Effector CD8-positive, alpha-beta T cell (primary cell): ENCODE measurements at places on chromosomes 2 and 18.

DNA sequence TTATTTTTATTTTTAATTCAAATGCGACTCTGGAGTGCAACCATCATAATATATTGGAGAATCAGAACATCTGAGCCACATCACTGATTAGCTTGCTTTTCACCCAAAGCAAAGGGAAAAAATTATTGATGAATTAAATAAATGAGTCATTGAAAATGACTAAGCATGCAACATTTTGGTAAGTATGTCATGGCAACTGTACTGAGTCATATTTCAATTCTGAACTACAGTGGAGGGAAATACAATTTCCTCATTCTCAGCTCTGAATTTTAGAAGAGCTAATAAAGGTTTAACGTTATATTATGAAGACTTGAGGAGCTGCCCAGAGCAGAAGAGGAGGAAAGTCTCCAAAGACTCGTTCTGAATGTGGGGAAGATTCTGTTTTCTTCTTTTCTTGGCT, 89.6 kb upstream of the CCDC68 start:
- DNase-seq = no peak

DNA sequence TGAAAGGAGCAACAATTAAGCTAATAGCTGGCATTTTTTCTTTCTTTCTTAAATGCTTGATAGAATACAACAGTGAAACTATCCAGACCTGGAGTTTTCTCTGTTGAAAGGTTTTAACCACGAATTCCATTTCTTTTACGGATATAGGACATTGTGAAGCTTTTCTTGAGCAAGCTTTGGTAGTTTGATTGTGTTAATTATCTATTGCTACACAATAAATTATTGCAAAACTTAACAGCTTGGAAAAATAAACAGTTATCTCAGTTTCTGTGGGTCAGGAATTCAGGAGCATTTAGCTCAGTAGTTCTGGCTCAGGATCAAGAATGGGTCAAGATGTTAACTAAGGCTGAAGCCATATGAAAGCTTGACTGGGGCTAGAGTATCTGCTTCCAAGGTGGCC, 11.7 kb downstream of the PHOSPHO2 start:
- DNase-seq = no peak

GRCh38 chr2:128299628-128300027, 19.0 kb downstream of the HS6ST1 start:
- no peak for DNase-seq

- no peak for DNase-seq
These were observed 23.9 kb upstream of the THSD7B start for GRCh38 chr2:136741471-136741870.

DNA sequence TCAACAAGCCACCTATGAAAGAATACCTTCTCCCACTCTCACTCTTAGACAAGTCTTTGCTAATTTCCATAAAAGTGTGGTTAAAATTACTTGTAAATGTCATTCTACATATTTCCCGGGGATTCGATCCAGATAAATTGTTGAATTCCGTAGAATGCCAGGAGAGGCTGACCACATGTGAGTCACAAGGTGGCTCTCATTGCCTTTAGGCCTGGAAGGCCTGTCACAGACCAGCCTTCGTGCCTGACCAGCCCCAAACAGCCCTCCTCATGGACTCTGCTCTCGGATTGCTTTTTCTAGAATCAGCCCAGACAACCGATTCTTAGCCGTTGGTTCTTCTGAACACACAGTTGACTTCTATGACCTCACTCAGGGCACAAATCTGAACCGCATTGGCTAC, 86.0 kb downstream of the RTN4 start:
- no peak for DNase-seq

GRCh38 chr18:55220523-55220922, 261.3 kb upstream of the CCDC68 start:
- no peak for DNase-seq

- DNase-seq = no peak
These were observed 157.6 kb downstream of the ARL6IP6 start for GRCh38 chr2:152875701-152876695.

DNA sequence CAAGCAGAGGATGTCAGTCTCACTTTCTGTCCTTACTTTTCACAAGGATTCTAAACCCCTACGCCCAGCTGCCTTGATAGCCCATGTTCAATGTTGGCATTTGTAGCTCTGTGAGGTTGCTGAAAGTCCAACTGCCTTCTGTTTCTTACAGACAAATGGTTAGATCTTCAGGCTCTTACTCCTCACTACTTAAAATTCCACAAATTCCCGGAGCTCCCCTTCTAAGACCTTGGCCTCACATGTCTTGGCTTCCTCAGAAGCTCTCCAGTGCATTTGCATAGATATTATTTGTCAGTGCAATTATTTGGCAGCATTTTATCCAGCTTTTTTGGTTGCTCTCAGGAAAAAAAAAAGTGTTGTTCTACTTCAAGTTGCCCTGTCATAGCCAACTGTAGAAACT, 453.7 kb upstream of the CELF4 start:
- DNase-seq = no peak

DNA sequence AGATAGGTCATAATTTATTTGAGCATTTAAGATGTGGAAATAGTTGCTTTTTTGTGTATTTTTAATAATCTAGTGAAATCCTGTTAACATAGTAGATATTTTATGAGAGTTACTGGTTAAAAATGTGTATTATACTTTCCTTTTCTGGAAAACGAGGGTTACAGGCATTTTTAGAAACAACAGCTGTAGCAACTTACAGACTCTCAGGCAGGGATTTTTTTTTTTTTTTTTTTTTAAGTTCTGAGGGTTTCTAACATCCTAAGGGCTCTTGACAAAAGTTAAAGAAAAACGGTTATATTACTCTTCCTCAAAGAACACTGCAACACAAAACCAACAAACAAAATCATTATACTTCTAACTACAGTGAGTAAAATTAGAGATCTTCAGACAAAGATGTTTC, 205.9 kb downstream of the ACKR3 start:
- no peak for DNase-seq

- DNase-seq = no peak
These were observed 587 bp downstream of the SUMO1 start for GRCh38 chr2:202237787-202238233.

- DNase-seq = no peak
These were observed 1.3 kb downstream of the TMEM163 start for GRCh38 chr2:134717286-134718022.

- DNase-seq = no peak
These were observed 381.6 kb downstream of the DSEL start for GRCh38 chr18:67134911-67135310.

DNA sequence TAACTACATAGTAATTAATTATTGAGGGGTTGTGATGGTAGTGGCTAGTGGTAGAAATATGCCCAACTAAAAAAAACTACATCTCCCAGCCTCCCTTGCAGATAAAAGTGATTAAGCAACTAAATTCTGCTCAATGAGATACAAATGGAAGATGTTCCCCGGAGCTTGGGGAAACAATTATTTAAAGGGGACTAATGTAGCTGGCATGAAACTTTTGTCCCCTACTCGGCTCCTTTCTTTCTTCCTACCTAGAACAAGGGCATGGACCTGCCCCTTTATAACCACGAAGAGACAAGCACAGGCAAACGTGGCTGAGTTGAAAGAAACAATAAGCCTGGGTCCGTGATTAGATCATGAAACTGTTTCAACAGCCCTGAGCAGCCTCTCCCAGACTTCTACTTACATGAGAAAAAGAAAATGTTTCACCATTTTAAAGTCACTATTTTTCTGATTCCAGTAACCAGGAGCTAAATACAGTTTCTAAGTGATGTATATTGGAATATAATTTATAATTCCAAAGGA, 236.9 kb downstream of the SCG2 start:
- DNase-seq = no peak

- no peak for DNase-seq
These were observed 325.5 kb downstream of the AGPS start for GRCh38 chr2:177717831-177718618.

DNA sequence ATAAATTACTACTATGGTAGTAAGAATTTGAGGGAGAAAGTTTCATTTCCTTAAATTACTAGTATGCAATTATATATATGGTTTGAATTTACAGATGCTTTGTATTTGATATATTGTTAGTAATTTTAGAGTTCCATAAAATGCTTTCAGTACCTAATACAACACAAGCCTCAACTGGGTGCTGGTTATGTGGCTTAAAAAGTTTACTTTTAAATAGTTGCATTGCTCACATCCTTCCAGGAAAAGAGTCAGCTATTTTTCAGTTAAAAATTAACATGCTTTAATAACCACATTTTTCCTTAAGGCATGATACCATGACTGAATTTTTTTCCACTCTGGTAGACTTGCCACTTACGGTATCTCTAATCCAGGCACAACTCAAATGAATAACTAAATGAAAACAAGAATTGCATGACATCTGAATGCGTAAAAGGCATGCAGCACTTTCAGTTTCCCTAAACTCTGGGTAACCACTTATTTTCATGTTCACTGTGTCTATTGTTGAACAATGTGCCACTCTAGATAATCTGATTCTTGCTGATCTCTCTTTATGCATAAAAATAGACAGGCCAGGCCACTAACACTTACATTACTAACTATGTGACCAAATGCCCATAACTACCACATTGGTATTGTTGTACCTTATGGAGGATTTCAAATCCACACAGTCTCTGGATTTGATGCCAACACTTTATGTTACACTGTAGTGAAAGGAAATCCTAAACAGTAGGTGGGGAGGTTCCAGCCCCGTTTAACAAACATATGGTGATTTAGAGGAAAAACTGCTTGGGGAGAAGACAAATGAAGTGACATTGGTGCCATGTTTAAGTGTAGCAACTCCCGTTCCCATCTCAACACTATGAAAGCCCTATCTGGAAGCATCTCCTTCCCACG, 35.5 kb upstream of the SLC35F5 start:
- DNase-seq = no peak

DNA sequence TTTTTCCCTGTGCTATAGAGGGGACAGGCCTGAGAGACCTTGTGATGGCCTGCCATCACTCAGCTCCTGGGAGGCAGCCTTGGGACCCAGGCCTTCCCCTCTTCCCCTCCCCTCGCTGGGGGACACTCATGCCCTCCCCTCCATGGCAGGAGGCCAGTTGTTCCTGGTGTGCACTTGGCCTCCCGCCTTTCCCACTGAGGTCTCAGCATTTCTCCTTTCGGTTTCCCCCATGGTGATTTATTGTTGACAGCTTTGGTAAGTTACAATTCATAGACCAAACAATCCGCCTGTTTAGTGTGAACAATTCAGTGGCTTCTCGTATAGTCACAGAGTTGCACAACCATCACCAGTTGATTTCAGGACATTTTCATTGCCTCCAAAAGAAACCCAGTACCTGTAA, 10.2 kb upstream of the CNDP1 start:
- no peak for DNase-seq

GRCh38 chr2:41334159-41334558, 713.7 kb upstream of the PKDCC start:
- DNase-seq = no peak

- DNase-seq = no peak
These were observed 40.1 kb downstream of the AGPS start for GRCh38 chr2:177432703-177433102.

- DNase-seq = no peak
These were observed 134.3 kb upstream of the PIEZO2 start for GRCh38 chr18:11283479-11284161.

GRCh38 chr2:101083613-101084012, 67.6 kb downstream of the TBC1D8 start:
- DNase-seq = no peak

DNA sequence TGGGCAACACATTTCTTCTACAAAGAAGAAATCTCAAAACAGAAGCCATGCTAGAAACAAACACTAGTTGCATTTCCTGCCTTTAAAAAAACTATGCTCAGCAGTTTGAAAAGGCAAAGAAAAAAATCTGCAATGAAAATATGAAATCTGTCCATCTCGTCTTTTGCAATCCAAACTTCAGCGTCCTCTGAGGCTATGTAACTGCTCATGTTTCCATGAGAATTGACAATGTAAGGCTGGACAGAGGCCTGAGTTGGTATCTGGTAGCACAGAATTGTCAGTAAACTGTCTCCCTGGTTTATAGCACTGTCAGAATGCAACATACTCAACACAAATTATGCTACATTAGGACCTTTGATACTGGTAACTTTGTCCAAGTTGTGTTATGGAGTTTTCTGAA, 429.9 kb downstream of the ARHGAP15 start:
- DNase-seq = no peak

GRCh38 chr2:126356631-126357030, 299.3 kb upstream of the GYPC start:
- no peak for DNase-seq

GRCh38 chr2:38496927-38497669, 105.6 kb downstream of the HNRNPLL start:
- no peak for DNase-seq

DNA sequence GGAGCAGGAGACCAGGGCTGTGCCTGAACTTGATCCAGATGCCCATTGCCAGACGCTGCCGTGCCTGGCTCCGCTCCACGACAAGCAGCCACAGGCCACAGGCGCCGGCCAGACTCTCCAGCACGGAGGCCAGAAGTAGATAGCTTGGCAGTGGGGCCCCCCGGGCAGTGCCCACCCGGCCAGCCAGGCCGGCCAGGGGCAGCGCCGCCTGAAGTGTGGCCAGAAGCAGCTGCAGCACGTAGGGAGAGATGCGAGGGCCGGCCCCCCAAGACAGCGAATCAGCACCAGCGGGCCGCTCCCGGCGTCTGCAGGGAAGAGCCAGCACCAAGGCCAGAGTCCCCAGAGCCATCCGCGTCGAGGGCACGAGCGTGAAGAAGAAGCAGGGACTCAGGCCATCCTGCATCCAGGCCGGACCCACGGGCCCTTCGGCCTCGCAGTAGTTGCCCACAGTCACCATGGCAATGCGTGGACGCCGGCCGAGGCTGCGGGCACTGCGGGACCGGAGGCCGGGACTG, 484 bp downstream of the ABCB6 start:
- peak; percentile 45 for DNase-seq

DNA sequence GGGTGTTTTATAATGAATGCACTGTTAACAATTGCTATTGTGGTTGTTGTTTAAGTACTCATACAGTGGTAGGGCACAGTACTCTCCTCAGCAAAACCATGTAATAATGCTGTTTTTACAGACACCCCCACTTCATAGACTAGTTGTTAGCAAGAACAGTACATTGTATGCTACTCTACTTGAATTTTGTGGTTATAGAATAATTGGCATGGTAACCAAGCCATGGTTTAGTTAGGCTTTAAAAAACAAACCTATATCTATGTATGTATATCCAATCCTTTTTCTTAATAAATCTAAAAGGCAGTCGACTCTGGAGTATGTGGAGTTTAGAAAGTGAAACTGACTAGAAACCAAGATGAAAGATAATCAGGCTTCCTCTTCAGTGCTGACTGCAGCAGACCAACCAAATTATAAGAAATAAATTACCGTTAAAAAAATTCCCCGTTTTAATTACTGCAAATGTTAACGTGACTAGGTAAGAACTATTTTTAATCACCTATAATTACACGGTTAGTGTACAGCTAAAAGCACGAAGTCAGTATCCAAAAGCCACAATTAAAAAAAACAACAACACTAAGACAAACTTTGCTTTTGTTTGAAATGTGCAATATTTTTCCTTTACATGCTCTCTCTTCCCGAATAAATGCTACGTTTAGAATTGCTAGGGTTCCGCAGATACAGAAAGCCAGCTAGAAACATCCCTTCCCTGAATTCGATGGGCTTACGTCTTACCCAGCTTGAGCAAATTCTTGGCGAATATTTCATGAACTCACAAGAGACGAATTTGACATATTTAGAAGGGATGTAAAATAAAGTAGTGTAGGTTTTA, 113.3 kb upstream of the SERTAD2 start:
- DNase-seq = no peak

GRCh38 chr2:128513116-128513960, 194.7 kb upstream of the HS6ST1 start:
- no peak for DNase-seq
